ENCODE measurements at places on chromosomes 12 and 14.

- no peak for DNase-seq
Measured at GRCh38 chr12:33047666-33048065, 151.1 kb upstream of the PKP2 start.

- no peak for DNase-seq
Measured at GRCh38 chr12:52086366-52086765, 6.9 kb downstream of the SMIM41 start.

DNA sequence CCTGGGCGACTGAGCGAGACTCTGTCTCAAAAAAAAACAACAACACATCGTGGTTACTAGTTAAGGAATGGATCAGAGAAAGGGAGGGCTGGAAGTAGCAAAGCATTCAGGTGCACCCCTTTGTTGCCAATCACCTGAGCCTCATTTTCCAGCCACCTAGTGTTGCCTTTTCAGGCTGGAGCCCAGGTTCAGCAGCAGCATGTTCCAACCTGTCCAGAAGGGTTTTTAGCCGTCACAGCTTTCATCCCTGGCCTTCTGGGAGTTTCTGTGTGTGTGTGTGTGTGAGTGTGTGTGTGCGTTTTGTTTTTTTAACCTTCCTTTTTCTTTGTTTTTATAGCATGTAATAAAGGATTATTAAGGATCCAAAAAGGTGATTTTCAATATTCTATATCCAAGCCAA lies 121.1 kb upstream of the ATF1 start:
- no peak for DNase-seq

DNA sequence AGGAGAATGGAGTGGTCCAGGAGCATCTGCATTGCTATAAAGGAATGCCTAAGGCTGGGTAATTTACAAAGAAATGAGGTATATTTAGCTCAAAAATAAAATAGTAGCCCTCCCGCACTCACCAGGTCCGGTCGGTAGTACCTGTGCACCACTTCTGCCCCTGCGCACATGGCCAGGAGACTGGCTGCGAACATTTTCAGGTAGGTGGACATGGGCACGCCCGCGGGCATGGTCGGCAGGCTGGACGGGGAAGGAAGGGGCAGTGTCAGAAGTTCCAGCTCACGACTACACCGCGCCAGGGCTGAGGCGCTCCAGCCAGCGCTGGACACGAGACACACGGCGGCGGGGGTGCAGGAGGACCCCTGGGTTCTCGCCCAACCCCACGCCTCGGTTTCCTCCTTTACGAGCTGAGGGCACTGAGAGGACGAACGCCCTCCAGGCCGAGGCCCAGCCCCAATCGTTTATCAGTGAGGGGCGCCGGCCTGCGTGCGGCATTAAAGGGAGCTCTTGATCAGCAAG lies 9.1 kb upstream of the TDG start:
- no peak for DNase-seq

GRCh38 chr12:50574601-50575348 lies 70.0 kb downstream of the DIP2B start:
- no peak for DNase-seq

GRCh38 chr14:90513161-90514014 lies 116.6 kb downstream of the CALM1 start:
- no peak for DNase-seq

GRCh38 chr12:80634903-80635302 lies 72.5 kb upstream of the MYF6 start:
- DNase-seq, result no peak

- no peak for DNase-seq
Measured at GRCh38 chr12:3336606-3337311, 154.2 kb upstream of the PRMT8 start.

DNA sequence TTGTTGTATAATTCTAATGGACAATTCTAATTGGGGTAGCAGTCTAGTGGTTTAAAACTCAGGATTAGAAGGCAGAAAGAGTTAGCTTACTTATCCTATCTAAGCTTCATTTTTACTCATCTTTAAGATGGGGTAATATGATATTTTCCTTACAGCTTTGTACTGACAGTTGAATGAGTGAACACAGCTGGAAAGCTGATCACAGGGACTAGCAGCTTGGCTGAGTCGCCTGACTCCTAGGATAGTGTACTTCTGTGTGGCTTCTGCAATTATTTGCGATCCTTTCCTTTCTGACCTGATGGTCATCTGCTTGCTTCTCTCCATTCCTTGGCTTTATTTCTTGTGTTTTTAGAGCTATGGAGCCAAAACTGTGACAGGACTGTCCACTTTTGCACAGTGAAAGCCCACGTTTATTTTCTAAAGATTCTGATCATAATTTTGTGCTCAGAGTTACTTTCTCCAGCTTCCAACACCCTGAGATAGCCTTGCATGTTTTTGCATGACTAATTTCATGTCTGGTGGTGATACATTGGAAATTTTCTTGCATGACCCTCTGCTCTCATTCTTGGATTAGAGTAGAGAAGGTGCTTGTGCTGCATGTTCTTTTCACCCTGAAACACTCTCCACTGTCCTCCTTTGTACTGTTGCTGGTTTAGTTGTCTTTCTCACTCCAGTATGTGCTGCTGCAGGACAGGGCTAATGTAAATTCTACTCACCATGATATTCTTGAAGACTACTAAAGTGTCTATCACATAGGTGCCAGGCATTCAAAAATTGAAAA lies 377.0 kb upstream of the ATP2B1 start:
- no peak for DNase-seq

DNA sequence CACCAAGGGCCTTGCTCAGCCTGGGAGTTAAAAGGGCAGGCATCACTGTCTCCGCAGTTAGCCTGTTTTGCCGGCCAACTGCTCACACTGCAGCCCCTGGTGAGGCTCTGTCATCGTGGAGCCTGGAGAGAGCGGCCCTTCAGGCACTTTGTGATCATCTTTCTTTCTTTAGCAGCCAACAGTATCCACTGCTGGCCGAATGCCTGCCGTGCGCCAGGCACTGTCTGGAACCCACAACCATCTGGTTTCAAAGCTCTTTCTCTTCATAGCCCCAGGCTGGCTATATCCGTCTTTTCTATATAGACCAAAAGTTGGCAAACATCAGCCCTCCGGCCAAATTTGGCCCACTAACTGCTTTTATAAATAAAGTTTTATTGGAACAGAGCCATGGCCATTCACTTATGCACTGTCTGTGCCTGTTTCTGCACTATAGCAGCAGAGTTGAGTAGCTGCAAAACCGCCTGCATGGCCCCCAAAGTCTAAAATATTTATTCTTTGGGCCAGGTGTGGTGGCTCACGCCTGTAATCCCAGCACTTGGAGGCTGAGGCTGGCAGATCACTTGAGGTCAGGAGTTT lies 29.5 kb downstream of the SLC8B1 start:
- no peak for DNase-seq
